ENCODE measurements at places on chromosomes 1 and 21.

- no peak for DNase-seq
These were observed 115.4 kb upstream of the SERTAD4 start for GRCh38 chr1:210117198-210117597.

- DNase-seq = no peak
These were observed 374.1 kb upstream of the POU3F1 start for GRCh38 chr1:38420666-38421065.

DNA sequence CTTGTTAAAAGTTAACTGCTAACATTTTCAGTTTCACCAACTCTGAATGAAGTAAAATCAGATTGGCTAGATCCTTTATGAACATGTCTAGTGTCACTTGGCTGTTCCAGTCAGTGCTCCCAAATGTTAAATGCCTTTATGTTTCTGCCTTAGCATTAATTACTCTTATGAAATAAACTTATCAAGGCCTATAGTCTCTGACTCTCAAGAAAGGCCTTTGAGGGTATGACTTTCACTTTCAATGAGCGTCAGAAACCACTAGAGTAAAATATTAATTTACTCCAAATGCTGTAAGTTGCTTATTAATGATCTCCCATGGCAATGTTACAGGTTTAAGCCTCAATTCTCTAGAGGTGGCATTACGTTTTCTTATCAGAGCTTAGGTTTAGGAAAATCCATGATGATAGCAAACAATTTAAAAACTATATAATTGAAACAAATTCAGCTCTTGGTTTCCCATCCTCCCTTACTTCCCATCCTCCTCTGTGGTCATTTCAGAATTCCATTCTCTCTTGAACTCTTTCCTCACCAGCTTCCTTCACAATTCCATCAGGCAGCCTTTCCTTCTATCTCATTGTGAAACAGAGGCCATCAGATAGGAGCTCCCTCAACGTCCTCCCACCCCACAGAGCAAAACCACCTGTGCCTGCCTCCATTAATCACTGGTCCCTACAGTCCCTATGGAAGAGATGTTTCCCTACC is 108.6 kb upstream of the COP1 start:
- no peak for DNase-seq

DNA sequence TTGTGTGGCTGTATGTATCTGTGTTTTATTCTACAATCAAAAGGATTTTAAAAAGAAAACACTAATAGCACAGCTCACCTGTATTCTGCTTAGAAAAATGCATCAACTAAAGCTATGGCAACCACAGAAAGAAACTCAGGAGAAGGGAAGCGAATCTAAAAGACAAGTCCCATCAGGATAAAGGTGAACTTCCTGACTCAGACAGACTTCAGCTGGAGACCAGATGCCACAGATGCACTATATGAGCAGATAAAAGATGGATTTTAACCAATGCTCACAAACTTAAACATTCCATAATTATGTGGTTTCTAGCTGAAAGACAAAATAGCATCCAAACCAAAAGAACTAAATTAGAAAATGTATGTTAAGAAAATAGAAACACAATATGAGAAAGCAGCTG is 231.0 kb downstream of the RERE start:
- DNase-seq = no peak

DNA sequence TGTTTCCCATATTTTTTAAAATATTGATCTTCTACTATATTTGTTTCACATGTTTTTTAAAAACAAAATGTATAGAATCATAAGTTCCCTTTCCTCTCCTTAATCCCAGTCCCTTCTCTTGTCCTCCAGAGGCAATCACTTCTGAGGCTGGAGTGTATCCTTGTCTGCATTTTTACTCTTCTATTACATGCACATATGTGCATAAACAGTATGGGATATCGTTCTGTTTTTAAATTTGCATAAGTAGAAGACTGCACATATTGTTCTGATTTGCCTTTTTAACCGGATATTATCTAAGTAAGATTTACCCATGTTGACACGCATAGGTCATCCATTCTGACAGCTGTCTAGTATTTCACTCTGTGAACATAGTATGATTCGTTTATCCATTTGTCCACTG is 142.0 kb downstream of the TRABD2B start:
- DNase-seq = no peak

DNA sequence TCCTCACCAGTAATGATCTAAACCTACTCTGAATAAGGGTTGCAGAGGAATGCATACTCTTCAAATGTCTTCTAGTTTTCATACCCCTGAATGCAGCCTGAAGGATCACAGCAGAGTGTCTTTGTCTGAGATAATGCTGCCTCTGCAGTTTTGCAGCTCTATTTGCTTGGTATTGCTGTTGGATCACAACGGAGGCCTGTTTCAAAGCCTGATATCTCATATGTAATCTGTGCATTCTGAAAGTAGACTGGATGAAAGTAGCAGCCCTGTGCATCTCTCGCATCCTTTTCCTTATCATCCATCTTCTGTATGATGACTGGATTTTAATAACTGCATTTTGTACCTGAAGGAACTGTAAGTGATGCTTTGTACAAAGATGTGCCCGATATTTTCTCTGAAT is 34.9 kb upstream of the F13B start:
- DNase-seq = no peak

DNA sequence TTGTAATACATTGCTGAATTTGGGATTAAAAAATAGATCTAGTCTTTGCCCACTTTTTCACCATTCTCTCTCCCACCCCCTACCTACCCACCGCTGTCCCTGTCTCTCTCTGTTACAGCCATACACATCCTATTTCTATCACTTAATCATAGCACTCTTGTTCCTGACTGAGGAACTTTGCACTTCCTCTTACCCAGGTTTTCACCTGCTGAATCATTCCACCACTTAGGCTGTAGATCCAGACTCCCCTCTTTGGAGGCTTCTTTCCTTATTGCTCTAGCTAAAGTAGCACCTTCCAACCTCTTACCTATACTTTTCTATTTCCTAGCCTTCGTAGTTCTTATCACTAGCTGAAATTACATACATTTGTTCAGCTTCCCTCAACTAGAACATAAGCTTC is 59.6 kb downstream of the ATP6V1G3 start:
- no peak for DNase-seq
